ENCODE measurements at places on chromosomes 3 and 15.
A peak's percentile ranks its signal among the peaks of the same experiment; 100 is the strongest.

- DNase-seq = no peak
These were observed 27.1 kb upstream of the RORA start for GRCh38 chr15:61256231-61256630.

- DNase-seq = no peak
These were observed 15.4 kb downstream of the HOMER2 start for GRCh38 chr15:82936966-82937711.

GRCh38 chr15:74842581-74843444 is at the start of gene ULK3:
Gene ULK3 (minus strand): TSS chr15:74843156. CDS start chr15:74843105, 51 bp downstream.
- DNase-seq = peak; percentile 90

DNA sequence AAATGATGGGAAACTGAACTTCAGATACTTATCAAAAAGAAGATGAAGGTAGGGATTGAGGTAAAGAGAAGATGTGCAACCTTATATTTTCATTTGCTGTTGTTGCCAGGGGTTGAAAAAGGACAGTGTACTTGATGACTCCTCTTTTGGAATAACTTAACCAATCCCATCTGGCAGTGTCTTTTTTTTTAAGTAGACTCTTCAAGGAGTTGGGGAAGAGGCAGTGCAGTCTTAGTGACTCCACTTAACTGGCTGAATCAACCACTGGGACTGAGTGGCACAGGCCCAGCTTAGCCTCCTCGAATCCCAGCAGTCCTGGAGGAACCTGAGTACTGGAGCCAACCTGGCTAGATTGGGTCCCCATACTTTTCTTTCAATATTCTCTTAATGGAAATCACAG is 27.3 kb upstream of the FILIP1L start:
- no peak for DNase-seq
